Right ventricle myocardium inferior (tissue), 1 donor: ENCODE measurements at places on chromosomes 3 and 15.

GRCh38 chr15:49279521-49280456 lies 109.7 kb downstream of the GALK2 start:
- no peak for DNase-seq

DNA sequence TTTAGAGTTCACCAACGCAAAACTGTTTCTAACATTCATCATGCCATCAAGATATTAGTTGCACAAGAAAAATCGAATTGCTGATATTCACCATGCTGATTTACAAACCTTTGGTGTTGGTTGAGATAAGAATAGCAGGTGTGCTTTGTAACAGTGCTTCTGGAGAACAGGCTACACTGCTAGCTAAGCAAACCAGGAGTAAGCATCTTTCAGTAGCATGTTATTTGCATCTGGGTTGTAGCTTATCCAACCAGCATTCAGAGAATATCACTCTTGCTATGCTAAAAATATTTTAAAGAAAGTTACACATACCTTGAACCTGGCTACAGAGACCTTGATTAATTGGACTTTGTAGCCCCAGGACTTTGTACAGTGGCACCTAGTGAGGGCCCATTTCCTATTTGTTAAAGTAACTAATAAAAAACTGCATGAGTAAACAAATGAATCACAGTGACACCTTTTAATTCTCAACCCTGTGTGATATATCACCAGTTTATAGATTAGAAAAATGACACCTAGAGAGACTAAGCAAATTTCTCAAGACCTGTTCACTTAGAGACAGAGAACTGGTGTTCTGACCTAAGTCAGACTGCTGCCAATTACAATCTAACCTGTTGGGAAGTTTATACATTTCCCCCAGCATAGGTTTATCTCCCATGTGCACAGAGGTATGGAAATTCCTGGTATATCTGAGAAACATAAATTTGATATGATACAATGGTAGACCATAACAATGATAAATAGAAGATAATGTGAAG lies 435.5 kb upstream of the TGFBR2 start:
- DNase-seq: no peak

DNA sequence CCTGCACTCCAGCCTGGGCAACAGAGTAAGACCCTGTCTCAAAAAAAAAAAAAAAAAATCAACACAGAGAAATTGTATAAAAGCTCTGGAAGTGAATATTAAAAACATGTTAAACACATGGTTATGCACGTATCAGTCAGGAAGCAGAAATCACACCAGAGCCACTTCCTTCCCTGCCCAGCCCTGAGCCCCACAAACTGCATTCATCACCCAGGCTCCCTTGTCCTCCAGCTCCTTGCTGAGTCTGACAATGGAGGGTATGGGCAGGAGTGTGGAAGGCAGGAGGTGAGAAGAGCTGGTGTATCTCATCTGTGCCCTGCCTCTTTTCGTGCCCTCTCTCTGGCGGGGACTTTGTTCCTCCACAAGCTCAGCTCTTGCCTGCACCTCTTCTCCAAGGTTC lies 12.1 kb upstream of the LOXL1 start:
- no peak for DNase-seq

DNA sequence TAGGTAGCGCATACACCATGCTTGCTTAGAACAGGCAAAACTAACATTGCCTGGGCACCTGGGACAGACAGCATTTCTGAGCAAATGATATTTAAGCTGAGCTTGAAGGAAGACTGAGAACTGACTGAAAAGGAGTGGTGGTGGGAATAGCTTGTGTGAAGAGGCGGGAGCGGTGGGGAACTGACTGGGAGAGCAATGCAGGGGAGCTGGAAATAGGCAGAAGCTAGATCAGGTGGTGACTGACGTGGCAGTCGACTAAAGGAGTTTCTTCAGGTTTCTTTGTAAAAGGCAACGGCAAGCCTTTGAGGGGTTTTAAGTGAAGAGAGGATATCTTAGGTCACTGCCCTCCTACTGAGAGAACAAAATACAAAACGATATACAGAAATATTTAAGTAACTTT lies 61.8 kb downstream of the NEO1 start:
- no peak for DNase-seq

DNA sequence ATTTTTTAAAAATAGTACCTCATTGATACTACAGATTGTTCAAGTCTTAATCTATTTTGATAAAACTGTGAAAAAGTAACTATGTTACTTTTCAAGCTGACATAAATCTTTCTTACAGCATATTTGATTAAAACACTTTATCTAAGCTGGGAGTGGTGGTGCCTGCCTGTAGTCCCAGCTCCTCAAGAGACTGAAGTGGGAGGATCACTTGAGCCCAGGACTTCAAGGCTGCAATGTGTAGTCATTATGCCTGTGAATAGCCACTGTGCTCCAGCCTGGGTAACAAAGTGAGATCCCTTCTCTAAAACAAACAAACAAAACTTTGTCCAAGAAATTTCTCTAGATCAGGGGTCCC lies 59.6 kb upstream of the NEDD4 start:
- DNase-seq: no peak

GRCh38 chr3:71857956-71858355 lies 73.0 kb upstream of the PROK2 start:
- no peak for DNase-seq

- DNase-seq: no peak
Measured at GRCh38 chr3:177680472-177680821, 483.2 kb upstream of the TBL1XR1 start.

- DNase-seq: no peak
Measured at GRCh38 chr3:66344848-66345578, 124.2 kb downstream of the SLC25A26 start.

DNA sequence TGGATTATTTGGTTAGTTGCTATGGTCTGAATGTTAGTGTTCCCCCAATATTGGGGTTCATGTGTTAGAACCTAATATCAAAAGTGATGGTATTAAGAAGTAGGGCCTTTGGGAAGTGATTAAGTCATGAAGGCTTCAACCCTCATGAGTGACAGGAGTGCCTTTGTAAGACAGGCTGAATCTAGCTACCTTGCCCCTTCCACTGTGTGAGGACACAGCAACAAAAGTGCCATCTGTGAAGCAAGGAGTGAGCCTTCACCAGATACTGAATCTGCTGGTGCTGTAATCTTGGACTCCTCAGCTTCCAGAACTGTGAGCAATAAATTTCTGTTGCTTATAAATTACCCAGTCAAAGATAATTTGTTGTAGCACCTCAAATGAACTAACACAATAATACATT lies 22.6 kb upstream of the SATB1 start:
- no peak for DNase-seq

GRCh38 chr15:83928878-83929418 lies 275.0 kb downstream of the ADAMTSL3 start:
- no peak for DNase-seq

- DNase-seq: no peak
Measured at GRCh38 chr15:52016316-52016715, 2.7 kb upstream of the MAPK6 start.
